ENCODE measurements at places on chromosomes 4 and X.

DNA sequence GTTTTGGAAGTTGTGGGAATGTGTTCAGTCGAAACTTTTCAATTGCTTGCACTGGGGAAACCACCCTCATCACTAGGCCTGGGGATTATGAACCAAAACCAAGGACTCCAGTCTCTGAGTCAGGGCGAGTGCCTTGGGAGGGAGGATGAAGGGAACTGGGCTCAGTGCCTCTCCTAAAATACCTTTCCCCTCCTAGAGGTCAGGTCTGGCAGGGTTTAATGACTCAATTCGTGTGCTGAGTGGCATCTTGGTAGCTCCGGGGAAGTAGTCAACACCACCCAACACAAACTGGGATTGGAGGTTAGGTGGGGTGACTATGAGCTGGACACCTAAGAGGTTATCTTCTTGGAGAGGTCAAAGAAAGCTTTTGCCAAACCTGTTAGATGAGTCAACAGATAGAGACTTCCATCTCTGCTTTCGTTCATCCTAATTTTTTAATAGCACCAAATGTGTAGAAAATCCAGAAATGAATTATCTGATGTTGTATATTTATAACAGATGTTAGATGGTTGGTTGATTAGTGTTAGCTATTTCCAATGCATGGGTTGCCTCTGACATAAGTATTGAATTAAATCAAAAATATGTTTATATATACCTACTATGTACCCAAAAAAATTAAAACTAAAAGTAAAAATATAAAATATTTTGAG lies 202.8 kb downstream of the SHROOM3 start:
- no peak for DNase-seq

GRCh38 chr4:6990661-6991060 lies 52.5 kb upstream of the TADA2B start:
- no peak for DNase-seq

GRCh38 chr4:168541266-168541953 lies 44.6 kb downstream of the PALLD start:
- DNase-seq, result no peak

GRCh38 chrX:39820938-39821708 lies 276.6 kb downstream of the BCOR start:
- no peak for DNase-seq
